Activated CD8-positive, alpha-beta memory T cell treated with anti-CD3 and anti-CD28 coated beads, Interleukin-2, amount 50 U/mL, for 48 hours (primary cell): ENCODE measurements at places on chromosomes 7 and 10.
A peak's percentile ranks its signal among the peaks of the same experiment; 100 is the strongest.

DNA sequence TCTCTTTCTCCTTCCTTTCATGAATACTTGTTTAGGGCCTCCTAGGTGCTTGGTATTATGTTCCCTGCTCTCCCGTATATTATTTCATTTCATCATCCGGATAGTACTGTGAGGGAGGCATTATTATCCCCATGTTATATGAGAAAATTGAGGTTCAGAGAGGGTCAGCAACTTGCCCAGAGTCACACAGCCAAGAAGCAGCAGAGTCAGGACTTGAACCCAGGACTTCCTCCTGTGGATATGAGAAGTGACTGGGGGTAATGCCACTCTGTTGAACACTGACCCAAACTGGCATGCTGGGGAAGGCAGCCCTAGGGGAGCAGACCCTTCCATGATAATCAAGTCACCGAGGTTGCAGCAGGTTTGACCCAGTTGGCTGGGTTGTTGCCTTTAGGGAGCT lies 8.2 kb upstream of the SFRP5 start:
- no peak for DNase-seq

DNA sequence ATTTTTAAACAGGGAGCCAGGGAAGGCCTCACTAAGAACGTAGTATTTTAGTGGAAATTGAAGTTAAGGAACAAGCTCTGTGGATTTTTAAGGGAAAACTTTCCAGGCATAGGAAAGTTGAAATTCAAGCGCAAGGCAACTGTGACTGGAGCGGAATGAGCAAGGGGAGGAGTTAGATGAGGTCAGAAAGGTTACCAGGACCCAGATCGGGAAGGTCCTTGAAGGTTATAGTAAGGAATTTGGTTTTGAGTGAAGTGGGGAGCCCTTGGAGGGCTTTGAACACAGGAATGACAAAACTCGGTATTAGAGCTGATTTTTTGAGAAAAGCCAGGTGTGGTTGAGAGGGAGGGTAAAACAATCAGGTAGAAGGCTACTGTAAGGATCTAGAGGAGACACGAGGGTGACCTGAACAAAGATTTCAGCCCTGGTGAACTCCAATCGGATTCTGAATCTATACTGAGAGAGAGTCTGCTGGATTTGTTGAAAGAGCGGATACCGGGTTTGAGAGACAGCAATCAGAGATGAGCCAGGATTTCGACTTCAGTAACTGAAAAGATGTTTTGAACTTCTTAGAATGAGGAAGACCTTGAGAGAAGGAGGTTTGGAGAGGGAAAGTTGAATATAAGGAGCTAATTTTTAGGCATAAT lies 1013.9 kb downstream of the NRG3 start:
- DNase-seq: no peak

DNA sequence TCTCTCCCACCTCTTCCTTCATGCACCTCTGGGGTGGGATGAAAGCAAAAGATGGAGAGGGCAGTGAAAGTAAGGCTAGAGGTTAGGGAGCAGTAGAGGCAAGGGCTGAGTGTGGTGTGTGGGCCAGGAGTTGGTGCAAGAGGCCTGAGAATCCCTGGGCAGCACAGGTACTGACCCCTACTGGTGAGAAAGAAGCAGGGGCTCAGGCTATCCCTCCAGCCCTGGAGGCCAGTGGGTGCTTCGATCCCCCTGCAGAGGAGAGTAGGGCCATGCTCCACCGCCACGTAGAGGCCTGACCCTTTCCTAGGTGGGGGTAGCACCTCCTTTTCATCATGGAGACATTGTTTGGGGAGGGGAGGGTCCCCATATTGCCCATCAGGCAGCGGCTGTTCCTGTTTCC lies 9.8 kb downstream of the CDHR1 start:
- no peak for DNase-seq

DNA sequence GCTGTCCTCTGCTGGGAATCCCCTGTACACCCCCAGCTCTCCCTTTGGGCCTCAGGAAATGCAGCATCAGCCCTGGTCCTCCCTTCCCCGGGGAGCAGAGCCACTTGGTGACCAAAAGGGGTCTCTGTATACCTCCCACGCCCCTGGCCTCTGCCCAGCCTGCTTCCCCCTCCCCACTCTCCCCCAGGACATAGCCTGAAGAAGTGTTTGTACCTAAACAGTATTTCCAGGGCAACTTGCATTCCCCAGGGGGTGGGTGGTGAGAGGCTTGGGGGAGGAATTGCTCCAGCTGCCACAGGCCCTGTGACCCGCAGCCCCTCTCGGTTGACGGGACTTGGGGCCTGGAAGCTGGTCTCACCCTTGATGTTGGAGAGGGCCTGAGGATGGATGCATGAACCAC lies 39.3 kb downstream of the TMEM270 start:
- no peak for DNase-seq

DNA sequence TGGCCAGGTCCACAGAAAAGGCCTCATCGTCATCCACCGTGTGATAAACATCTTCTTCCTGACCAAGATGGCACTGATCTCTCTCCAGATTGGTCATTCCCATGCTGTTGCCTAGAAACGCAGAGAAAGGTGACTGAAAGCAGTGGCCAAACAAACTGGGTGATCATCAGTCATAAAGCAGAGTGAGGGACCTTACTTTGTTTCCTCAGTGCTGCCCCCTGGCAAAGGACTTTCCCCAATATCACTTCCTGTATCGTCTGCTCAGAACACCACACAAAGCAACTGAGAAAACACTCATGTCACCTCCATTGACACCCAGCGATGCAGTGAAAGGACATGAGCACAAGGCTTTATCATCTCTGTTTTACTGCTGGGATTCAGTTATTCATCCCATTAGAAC lies 40.0 kb upstream of the TM9SF3 start:
- no peak for DNase-seq

GRCh38 chr10:99938563-99938962 lies 71.2 kb downstream of the DNMBP start:
- DNase-seq: no peak

DNA sequence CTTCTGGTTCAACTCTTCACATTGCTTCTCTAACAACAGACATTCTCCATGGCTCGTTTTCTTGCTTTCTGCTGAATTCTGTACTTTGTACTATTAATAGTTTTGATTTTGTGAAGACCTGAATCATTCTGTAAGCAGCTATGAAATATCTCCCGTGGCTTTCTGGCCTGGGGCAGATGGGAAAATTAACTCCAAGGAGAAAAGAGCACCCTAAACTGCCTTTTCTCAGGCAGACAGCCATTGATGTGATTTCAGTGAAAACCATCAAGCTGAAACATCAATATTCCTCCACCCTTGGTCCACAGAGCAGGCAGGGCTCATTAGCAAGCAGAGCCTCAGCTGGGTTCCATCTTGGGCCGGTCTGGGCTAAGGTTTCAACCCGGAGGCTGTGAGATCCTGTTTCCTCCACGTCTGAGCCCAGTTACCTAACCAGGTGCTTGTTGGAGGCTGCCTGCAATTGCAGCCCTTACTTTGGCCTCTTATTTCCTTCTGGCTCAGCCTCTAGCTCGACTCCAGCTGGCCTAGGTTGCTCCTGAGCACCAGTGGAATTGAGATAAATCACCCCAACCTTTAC lies 21.1 kb upstream of the EZH2 start:
- DNase-seq: no peak

- no peak for DNase-seq
Measured at GRCh38 chr7:112365551-112365950, 84.7 kb upstream of the IFRD1 start.

- DNase-seq: no peak
Measured at GRCh38 chr7:151380199-151381097, 29.4 kb downstream of the WDR86 start.

GRCh38 chr10:61866700-61867368 lies 34.7 kb upstream of the ARID5B start:
- DNase-seq: no peak

DNA sequence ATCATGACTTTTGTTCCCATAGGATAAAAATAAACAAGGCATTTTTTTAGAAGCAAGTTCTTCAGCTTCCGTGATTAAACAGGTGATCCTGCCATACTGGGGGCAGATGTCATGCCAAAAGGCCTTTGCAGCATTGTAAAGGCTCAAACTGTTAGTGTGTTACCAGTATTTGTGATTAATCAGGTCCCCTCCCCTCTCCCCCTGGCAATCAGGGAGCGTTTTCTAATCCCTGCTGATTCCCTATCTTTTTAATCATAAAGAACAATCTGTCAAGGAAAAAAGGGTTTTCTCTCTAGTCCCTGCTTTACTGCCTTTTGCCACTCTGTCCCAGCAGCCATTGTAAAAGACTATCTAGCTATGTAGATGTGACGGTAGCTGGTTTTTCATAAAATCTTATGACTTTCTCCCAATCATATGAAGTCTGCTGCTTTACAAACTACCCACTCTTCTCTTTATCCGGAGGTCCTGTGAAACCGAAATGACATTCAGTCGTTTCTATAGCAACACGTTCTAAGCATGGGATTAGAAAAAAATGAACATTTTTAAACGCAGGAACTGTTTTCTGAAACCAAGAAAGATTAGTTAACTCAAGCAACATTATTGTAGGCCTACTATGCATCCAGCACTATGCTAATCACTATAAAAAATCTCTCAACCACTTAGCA lies 210.9 kb downstream of the RNLS start:
- no peak for DNase-seq

GRCh38 chr10:72274213-72274729 lies 547 bp downstream of the DDIT4 start:
- peak; percentile 80 for DNase-seq

DNA sequence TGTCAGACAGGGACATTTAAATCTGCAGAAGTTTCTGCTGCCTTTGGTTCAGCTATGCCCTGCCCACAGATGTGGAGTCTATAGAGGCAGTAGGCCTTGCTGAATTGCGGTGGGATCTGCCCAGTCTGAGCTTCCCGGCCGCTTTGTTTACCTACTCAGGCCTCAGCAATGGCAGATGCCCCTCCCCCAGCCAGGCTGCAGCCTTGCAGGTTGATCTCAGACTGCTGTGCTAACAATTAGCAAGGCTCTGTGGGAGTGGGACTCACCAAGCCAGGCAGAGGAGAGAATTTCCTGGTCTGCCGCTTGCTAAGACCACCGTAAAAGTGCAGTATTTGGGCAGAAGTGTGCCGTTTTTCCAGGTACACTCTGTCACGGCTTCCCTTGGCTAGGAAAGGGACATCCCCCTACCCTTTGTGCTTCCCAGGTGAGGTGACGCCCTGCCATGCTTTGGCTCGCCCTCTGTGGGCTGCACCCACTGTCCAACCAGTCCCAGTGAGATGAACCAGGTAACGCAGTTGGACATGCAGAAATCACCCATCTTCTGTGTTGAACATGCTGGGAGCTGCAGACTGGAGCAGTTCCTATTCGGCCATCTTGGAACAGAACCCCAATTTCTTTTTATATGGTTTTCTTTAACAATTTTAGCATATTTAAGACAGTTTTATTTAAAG lies 28.4 kb upstream of the VWDE start:
- DNase-seq: no peak

DNA sequence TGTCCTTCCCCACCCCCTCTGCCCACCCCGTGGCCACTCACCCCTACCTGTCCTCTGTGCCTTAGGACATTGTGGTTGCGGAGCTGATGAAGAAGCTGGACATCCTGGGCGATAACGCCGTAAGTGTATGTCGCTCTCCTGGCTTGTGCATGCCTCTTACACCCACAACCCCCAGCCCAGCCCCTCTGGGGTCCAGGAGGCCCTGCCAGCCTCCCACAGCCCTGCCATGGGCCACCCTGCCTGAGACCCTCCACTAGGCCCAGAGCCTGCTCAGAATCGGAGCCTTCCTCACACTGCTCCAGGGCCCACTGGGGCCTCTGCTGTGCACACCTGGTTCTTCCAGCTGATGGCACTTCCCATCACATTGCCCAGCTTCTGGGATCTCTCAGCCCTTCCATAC lies 36.8 kb upstream of the DPYSL4 start:
- DNase-seq: no peak
